Adrenal gland (tissue), 19 donors: ENCODE measurements at places on chromosomes 12 and 14. TPM values are rescaled to one million over a fixed set of nuclear protein-coding genes. Genes with fewer than 3 reads are reported as not detected.

GRCh38 chr14:51996148-51996746 is 6.9 kb downstream of the RTRAF start:
- H3K4me3 ChIP-seq, result no peak overlapping the region
- peaks cover 18% of the 10 kb centered on the region for H3K4me1 ChIP-seq
- H3K27ac ChIP-seq, result no peak overlapping the region
- H3K36me3 ChIP-seq, result peaks cover 55% of the 10 kb centered on the region
- DNase-seq, result no peak

- DNase-seq, result no peak
- no peaks in the 10 kb centered on the region for H3K27me3 ChIP-seq
- no peak overlapping the region for H3K27ac ChIP-seq
- no peaks in the 10 kb centered on the region for H3K36me3 ChIP-seq
- no peak overlapping the region for H3K4me3 ChIP-seq
Observed at GRCh38 chr12:23084236-23084995, 459.4 kb downstream of the ETNK1 start.

GRCh38 chr12:91825999-91826398 is 319.6 kb downstream of the BTG1 start:
- no peak overlapping the region for H3K27ac ChIP-seq
- H3K27me3 ChIP-seq, result no peaks in the 10 kb centered on the region
- no peak for DNase-seq
- no peaks in the 10 kb centered on the region for H3K36me3 ChIP-seq

GRCh38 chr12:116459916-116460663 is 99.1 kb upstream of the MAP1LC3B2 start:
- no peaks in the 10 kb centered on the region for H3K36me3 ChIP-seq
- H3K27me3 ChIP-seq, result no peaks in the 10 kb centered on the region
- DNase-seq, result no peak
- H3K27ac ChIP-seq, result no peak overlapping the region

DNA sequence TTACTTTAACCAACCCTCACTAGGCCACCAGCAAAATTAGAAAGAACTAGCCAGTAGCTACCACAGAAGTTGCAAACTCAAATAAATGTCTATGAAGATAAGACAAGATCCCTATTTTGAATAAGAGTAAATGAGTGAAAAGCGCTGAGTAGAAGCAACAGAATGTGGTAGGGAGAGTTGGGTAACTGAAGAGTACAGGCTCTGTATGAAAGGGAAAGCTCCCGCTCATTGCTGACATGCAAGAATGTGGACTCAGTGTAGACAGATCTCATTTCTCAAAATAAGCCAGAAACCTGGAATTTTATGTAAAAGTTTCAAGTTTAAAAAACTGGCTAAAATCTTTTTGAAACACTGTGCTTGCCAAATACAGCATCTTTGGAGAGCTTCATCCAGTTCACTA is 63.9 kb downstream of the NAV3 start:
- H3K27me3 ChIP-seq, result no peaks in the 10 kb centered on the region
- H3K4me3 ChIP-seq, result no peak overlapping the region
- no peak for DNase-seq
- H3K36me3 ChIP-seq, result no peaks in the 10 kb centered on the region
- no peaks in the 10 kb centered on the region for H3K4me1 ChIP-seq

GRCh38 chr12:19546611-19547162 is 107.4 kb downstream of the AEBP2 start:
- no peak for DNase-seq
- H3K27me3 ChIP-seq, result no peaks in the 10 kb centered on the region
- H3K27ac ChIP-seq, result no peak overlapping the region
- peaks cover 17% of the 10 kb centered on the region for H3K4me1 ChIP-seq
- H3K36me3 ChIP-seq, result no peaks in the 10 kb centered on the region
- H3K4me3 ChIP-seq, result no peak overlapping the region

GRCh38 chr12:52074971-52075724 is 4.4 kb upstream of the SMIM41 start:
- H3K27ac ChIP-seq, result no peak overlapping the region
- peaks cover 16% of the 10 kb centered on the region for H3K4me1 ChIP-seq
- peak; percentile 25 for DNase-seq
- no peaks in the 10 kb centered on the region for H3K27me3 ChIP-seq

- H3K4me1 ChIP-seq, result no peaks in the 10 kb centered on the region
- DNase-seq, result no peak
- H3K27me3 ChIP-seq, result no peaks in the 10 kb centered on the region
- H3K36me3 ChIP-seq, result no peaks in the 10 kb centered on the region
- H3K27ac ChIP-seq, result no peak overlapping the region
Observed at GRCh38 chr14:24079491-24080141, 8.3 kb downstream of the CPNE6 start.

- H3K27ac ChIP-seq, result no peak overlapping the region
- H3K4me1 ChIP-seq, result no peaks in the 10 kb centered on the region
- no peaks in the 10 kb centered on the region for H3K36me3 ChIP-seq
- DNase-seq, result no peak
- H3K27me3 ChIP-seq, result no peaks in the 10 kb centered on the region
Observed at GRCh38 chr12:61018571-61018970, 1241.6 kb upstream of the USP15 start.

Gene VPS37B
- polyA plus RNA-seq, result 25.7 TPM

Gene CLEC6A
- polyA plus RNA-seq, result not detected

Gene PLA2G1B
- polyA plus RNA-seq, result 18.7 TPM

Gene KRT3
- polyA plus RNA-seq, result not detected

Gene MIPOL1
- 2.6 TPM for polyA plus RNA-seq
